Central memory CD4-positive, alpha-beta T cell (primary cell): ENCODE measurements at places on chromosomes 16 and 17.

DNA sequence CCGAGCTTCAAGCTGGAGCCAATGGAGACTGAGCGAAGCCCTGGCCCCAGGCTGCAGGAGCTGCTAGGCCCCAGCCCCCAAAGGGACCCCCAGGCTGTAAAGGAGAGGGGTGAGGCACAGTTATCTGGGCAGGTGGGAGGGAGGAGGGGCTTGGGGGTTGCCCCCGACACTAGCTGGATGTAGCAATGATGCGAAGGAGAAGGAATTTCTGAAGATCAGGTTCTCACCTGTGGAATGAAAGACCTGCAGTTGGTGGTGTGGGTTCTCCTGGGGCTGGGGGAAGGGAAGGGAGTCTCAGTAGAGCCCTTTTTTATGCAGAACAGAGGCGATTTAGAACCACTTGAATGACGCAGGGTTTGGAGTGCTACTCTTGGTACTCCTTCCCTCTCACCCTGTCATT, 1.8 kb downstream of the ZNF263 start:
- DNase-seq, result no peak

GRCh38 chr16:71568551-71568950, 8.3 kb downstream of the TAT start:
- no peak for DNase-seq

- no peak for DNase-seq
These were observed 853.8 kb downstream of the CDH8 start for GRCh38 chr16:61182391-61182790.

- no peak for DNase-seq
These were observed 26.8 kb upstream of the MTMR4 start for GRCh38 chr17:58541249-58541648.

- DNase-seq, result no peak
These were observed 44.4 kb downstream of the HAPSTR1 start for GRCh38 chr16:9135797-9136196.

- DNase-seq, result peak; percentile 10
These were observed 26.2 kb upstream of the OSGIN1 start for GRCh38 chr16:83926726-83927397.

DNA sequence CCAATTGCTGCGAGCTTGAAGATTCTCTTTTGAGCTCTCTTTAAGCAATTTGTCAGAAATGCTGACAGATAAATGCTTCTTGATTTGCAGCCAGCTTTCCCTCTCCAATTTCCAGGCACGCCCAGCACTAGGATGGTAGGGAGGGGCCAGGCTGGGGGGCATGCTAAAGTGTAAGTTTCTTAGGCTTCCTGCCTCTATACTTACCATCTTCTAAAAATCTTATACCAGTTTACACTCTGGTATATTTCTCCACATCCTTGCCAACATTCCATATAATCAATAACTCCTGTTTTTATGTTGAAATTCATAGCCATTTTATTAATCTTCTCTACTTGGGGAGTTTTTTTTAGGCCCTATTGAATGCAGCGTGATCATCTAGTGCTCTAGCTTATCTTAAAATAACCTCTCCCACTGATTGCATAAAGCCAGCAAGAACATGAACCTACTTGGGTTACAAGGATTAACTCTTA, 17.5 kb downstream of the ACSF2 start:
- DNase-seq, result no peak

GRCh38 chr16:51470492-51470891, 319.4 kb upstream of the SALL1 start:
- DNase-seq, result no peak

GRCh38 chr17:38602453-38602852, 3.3 kb downstream of the SRCIN1 start:
- no peak for DNase-seq

DNA sequence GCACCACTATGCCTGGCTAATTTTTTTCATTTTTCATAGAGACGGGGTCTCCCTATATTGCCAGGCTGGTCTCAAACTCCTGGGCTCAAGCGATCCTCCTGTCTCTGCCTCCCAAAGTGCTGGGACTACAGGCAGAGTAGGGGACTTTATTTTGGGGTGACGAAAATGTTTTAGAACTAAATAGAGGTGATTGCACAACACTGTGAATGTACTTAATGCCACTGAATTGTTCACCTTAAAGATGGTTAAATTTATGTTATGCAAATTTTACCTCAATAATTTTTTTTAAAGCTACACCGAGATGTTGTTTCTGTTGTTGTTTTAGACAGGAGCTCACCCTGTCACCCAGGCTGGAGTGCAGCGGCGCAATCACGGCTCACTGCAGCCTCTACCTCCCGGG, 111.9 kb upstream of the SEC14L1 start:
- no peak for DNase-seq

GRCh38 chr17:77531002-77531401, 390.2 kb downstream of the SEC14L1 start:
- DNase-seq, result no peak

- DNase-seq, result no peak
These were observed 5.7 kb upstream of the TSPOAP1 start for GRCh38 chr17:58334256-58334655.

- DNase-seq, result no peak
These were observed 7.3 kb downstream of the CDH13 start for GRCh38 chr16:82633964-82634600.

DNA sequence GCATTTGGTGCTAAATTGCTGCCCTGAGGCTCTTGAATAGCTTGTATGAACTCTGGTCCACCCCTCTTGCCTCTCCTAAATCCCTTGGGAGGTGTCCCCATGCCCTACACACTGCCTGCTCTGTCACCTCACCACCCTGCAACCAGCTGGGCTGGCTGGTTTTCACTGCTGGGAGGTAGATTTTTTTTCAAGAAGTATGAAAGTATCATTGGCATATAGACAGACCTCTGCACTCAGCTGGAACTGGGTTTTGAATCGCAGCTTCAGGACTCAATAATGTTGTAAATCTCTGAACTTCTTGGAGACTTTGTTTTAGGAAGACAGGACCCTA, 184.9 kb downstream of the MSI2 start:
- DNase-seq, result no peak

DNA sequence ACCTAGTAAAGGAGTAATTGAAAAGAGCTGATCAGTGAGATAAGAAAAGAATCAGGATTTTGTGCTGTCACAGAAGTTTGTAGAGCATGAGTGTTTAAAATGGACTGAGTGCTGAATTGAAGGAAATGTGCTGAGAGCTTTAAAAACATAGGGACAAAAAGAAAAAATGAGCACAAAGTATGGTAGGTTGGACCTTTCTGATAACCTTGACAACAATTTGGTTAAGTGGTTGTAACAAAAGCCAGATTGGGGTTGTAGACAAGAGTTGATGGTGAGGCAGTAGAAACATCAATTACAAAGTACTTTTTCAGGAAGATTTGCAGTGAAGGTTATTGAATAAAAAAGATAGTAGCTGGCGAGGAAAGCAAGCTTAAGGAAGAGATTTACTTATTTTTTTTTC, 674.7 kb upstream of the KIF2B start:
- no peak for DNase-seq

GRCh38 chr17:77544347-77545110, 403.8 kb downstream of the SEC14L1 start:
- DNase-seq, result no peak

GRCh38 chr17:4504188-4504587, 5.5 kb downstream of the SPNS2 start:
- DNase-seq, result no peak

- DNase-seq, result no peak
These were observed 55.9 kb downstream of the OMG start for GRCh38 chr17:31241116-31241515.

DNA sequence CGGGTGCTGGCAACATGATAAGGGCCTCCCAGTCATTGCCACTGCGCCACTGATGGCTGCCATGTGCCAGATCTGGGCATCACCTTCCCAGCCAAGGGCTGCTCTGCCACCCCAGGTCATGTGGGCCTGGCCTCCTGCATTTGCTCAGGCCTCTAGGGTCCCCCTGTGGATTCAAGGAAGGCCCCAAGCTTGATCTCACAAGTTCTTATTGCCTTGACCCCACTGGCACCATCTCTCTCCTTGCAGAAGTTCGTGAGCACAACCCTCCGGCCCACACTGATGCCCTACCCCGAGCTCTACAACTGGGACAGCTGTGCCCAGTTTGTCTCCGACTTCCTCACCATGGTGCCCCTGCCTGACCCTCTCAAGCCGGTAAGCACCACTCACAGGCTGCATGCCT, 5.3 kb downstream of the DRC7 start:
- no peak for DNase-seq

- peak; percentile 43 for DNase-seq
These were observed 7.8 kb downstream of the CD300A start for GRCh38 chr17:74474043-74474792.

- no peak for DNase-seq
These were observed 42.5 kb upstream of the CBFA2T3 start for GRCh38 chr16:89019511-89019910.

DNA sequence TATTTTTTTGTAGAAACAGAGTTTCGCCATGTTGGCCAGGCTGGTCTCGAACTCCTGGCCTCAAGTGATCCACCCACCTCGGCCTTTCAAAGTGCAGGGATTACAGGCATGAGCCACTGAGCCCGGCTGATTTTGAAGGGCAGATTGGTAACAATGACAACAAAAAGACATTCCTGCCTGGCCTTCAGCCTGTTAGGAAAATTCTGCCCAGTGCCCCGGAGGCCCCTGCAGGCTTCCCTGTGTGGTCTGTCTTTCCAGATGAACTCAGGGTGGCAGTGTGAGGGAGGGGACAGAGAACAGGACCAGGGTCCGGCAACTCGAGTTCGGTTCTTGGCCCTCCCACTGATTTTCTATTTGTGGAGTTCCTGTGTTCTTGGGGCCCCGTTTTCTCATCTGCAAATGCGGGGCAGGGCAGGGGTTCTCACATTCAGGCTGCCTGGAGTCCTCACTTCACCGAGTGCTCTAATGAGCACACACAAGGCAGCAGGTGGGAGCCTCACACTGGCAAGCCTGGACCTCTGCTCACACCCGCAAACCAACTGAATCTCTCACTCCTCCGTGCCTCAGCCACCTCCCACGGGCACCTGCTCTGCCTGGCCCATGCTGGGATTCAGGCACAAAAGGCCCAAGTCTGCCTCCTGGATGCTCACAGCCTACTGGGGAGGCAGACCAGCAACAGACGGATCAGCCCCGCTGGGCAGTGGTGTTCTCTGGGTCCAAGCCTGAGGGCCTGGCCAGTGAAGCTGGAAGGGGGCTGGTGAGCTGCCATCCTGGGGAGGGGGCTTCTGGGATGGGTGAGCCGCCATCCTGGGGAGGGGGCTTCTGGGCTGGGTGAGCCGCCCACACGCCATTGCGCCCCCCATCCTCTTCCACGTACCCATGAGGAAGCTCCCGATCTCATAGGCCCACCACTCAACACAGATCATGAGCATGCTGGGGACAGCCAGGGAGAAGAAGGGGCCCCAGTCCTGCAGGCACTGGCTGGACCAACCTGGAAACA, 10.3 kb downstream of the SLC47A2 start:
- no peak for DNase-seq

DNA sequence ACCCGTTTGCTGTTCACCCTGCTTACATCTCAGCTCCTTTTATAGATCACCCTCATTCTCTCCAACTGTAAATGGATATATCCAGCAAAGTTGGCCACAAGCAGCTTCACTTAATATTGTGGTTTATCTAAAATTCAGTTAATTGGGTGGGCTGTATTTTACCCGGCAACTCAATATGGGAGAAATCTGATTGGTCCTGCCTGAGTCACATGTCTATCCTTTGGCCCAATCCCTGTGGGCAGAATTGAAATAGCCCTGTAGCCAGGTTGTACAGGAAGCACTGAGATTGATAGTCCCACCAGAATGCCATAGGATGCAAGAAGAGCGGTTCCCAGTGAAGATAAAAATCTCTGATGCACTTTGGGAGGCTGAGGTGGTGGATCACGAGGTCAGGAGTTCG, 73.2 kb downstream of the AIPL1 start:
- no peak for DNase-seq

- no peak for DNase-seq
These were observed 92.1 kb upstream of the GSE1 start for GRCh38 chr16:85520853-85521521.

DNA sequence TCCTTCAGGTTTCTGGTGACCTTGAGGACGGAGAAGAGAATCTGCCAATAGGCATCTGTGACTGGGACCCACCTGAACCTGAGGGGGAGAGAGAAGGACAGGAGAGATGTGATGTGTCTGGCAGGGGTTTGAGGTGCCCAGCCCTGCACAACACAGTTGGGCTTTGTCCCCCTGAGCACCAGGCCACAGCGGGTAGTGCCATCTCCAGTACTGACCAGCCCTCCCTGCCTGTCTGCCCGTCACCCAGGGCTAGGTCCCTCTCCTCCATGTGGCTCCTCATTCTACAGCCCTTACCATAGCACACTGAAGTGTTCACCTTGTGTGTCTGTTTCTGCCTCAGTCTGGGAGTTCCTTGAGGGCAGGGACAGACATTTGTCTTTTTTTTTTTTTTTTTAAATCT, 30.8 kb downstream of the NLRP1 start:
- no peak for DNase-seq

GRCh38 chr16:65574326-65574966, 452.6 kb upstream of the CDH11 start:
- no peak for DNase-seq

DNA sequence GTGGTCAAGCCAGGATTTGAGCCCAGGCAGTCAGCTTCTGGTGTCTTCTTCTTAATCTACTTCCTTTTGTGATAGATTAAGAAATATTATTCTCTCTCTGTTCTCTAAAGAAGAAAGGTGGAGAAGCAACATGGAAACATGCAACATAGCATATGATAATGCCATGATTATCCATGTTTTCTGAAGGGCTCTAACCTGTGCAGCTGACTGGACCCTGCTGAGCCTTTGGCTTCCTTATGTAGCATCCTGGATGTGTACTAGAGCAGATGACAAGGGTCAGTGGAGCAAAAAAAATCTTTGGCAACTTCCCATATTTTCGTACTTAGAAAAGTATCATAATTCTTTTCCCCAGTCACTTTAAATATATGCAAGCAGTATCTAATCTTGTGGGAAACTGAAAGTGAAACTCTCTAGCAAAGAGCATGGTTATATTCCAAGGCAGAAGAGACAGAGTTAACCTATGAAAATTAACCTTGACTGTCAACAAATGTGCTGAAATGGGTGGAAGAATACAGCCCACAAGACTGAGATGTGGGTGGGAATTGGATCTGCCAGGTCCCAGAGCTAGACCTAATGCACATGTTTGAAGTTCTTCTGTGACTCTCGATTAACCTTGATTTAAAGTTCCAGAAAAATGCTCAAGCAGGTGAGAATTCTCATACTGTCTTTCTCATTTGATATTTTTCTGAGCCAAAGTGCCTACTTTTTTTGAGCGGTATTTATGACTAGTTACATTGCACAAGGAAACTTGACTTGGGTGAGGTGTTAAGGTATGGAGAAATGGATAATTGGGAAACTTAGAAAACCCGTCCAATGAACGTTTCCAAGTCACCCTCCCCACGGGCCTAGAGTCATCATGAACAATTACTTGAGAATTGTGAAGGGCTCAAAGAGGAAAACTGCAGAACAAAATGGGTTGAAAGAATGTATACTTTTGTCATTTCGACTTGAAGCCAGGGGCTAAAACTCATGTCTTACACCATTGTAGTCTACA, 248.6 kb downstream of the FTO start:
- no peak for DNase-seq

GRCh38 chr16:49524216-49524946, 150.8 kb downstream of the C16orf78 start:
- no peak for DNase-seq

- DNase-seq, result no peak
These were observed 166.7 kb downstream of the CPPED1 start for GRCh38 chr16:12637002-12637401.
